ENCODE measurements at places on chromosomes 6 and 20.

DNA sequence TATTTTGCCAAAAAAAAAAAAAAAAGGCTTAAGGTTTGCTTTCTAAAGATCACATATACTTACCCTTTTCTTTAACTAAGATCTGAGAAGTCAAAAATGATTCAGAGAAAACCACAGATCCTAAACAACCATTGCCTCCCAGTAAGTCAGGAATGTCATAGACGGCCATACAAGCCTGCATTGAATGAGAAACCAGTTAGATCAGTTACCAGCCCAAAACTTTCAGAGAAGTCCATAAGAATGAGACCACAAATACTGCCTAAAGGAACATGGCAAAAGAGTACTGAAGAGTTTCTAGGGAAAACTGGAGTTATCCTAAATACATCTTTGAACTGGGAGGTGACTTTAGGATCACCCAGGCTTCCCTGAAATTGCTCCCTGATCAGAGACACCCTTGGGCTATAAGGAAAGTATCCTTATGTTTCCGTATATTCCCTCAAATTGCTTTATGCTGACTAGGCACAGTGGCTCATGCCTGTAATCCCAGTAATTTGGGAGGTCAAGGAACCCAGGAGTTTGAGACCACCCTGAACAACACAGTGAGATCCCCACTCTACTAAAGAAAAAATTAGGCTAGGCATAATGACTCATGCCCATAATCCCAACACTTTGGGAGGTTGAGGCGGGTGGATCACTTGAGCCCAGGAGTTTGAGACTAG lies 79.4 kb upstream of the SLC4A11 start:
- DNase-seq: no peak

GRCh38 chr6:160305926-160306713 lies 42.1 kb upstream of the SLC22A3 start:
- no peak for DNase-seq

DNA sequence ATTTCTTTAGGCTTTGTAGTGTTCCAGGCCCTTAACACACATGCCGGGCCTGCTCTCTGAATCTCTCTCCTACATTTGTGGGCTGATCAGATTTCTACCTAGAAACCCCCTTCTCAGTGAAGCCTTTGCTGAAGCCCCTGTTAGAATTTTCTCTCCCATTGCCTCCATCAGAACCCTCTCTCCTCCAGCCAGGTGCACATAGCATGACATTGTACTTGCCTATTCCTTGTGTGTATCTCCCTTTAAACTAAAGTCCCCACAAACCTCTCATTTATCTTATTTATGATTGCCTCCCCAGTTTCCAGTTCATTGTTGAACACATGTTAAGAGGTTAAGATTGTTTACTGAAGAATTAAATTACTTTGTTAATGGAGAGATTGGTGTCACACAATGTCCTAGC lies 325.5 kb upstream of the CITED2 start:
- DNase-seq: no peak

GRCh38 chr6:137799950-137800568 lies 67.0 kb upstream of the TNFAIP3 start:
- DNase-seq: peak; percentile 1

- peak; percentile 80 for DNase-seq
These were observed 154.9 kb downstream of the SOX4 start for GRCh38 chr6:21748343-21749056.

DNA sequence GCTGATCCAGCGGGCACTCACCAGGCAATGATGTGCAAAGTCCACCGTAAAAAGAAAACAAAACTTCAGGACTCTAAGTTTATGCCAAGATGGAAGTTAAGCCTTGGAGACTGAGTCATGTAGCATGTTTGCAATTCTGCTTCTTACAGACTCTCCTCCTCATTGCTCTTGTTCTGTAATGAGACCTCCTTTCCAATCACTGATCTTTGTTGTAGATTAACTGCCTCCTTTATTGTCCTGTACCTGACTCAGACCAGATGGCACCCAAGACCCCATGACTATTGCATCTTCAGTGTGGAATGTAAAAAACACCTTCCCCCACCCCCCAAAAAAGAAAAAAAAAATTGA lies 11.2 kb downstream of the NEU1 start:
- no peak for DNase-seq

- DNase-seq: no peak
These were observed 425.6 kb downstream of the PLCB1 start for GRCh38 chr20:8557711-8558110.

- no peak for DNase-seq
These were observed 58.5 kb downstream of the SUN5 start for GRCh38 chr20:32945710-32946221.

GRCh38 chr6:46720401-46720800 lies 14.8 kb downstream of the PLA2G7 start:
- DNase-seq: no peak

DNA sequence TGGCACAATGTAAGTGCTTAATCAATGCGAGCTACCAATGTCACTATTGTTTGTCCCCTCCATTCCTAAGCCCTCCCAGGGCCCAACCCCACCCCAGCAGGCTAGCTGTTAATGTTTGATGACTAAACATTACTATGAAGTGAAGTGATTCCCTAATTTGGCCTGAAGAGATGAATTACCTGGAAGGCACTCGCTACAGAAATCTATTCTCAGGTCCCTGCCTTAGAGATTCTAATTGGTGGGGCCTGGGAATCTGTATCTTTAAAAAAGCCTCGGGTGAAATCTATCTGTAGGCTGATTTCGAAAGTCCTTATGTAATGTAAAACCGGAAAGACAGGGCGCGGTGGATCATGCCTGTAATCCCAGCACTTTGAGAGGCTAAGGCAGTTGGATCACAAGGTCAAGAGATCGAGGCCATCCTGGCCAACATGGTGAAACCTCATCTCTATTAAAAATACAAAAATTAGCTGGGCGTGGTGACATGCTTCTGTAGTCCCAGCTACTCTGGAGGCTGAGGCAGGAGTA lies 16.9 kb upstream of the SNAI1 start:
- no peak for DNase-seq

GRCh38 chr20:9068233-9068801 lies 570 bp upstream of the PLCB4 start:
- no peak for DNase-seq

- DNase-seq: no peak
These were observed 35.1 kb upstream of the SRPK1 start for GRCh38 chr6:35955970-35956369.

DNA sequence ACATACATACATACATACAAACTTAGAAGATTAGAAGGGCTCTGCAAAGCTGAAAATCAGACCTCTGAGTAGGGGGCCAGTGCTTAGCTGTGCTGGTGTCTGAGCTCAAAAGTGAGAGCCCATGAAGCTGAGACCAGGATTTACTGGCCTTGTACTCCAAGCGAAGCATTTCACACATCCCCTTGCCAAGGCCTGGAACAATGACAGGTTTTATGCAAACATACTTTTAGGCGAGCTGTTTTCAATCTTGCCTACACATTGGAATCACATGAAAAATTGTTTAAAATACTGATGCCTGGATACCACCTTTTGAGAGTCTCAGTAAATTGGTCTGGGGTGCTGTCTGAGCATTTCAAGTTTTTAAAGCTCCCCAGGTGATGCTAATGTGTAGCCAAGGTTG lies 80.9 kb upstream of the SRSF6 start:
- no peak for DNase-seq

DNA sequence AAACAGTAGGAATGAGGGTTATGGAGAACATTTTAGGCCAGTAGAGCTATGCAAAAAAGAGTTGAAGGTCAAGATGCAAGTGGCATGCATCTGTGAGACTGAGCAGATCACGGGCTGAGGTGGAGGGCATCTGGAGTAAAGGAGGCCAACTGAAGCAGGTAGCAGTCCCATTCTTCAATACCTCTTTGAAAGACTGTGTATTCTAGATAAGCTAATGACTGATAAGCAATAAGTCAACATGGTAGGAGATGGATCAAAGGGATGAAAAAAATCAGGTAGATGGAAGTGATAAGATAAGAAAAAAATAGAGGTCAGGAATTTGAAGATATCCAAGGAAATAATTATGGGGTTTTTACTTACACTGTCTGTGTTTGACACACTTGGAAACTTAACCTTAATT lies 55.6 kb downstream of the ARMC2 start:
- DNase-seq: no peak
